ENCODE measurements at places on chromosomes 6 and 20.

DNA sequence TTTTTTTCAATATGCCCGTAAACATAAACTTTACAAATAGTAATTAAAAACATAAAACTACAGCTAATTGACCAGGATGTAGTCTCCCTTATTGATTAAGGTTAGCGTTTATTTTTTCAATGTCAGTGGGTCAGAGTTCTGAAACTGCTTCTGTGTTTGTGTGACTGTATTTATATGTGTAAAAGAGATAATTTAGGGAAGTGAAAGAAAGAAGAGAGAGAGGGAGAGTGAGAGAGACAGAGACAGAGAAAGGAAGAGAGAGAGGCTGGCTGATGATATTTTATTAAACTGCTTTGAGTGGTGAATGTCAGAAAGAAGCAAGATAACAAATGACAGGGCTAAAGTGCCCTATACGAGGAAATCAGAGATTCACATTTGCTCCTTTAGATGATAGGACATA lies 266.1 kb upstream of the PTCHD4 start:
- no peak for DNase-seq

DNA sequence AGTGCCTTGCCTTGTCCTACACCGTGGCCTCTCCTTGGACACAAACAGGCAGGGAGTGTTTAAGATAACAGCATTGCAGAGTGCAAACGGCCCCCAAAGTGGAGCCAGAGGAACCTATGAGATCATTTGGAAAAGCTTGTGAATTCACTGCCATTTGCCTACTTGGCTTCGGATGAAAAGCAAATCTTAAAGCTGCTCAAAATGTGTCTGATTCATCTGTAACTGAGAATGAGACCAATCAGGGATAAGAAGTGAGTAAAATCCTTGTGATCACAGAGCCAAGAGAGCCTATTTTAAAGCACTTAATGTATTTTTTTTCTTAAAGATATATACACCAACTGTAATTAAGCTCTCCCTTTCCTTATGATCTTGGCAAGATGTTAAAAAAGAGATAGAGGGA lies 65.7 kb upstream of the BACH2 start:
- no peak for DNase-seq

GRCh38 chr6:143451531-143451930 lies 926 bp downstream of the PEX3 start:
- no peak for DNase-seq

DNA sequence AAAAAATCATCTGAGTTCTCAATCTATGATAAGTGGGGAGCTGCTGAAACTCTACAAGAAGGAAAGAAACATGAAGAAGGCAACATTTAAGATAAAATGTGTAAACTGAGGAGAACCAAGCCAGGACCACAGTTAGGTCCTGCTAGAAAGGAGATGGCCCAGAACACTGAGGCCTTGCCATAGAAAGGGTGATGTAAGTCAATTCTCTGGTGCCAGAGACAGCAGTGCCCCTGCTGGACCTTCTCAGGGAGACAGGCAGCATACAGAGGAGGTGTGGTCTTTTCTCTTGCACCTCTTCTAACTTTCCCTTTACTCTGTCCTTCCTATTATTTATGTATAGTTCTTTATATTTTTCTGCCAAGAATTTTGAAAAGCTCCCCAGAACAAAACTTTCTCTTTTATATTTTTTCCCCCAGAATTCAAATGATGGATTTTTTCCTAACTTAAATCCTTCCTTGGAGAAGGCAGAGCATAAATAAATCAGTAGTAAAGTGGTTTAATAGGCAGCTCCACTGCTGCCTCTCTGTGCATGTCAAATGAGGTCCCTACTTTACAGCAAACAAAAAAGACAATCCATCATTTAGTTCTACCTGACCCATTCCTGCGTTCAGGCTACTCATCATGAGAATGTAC lies 9.0 kb downstream of the UQCC2 start:
- peak; percentile 50 for DNase-seq

GRCh38 chr6:81750681-81751387 lies 1.6 kb downstream of the TENT5A start:
- peak; percentile 32 for DNase-seq

GRCh38 chr6:93120154-93120742 lies 299.1 kb downstream of the EPHA7 start:
- no peak for DNase-seq

- DNase-seq, result no peak
These were observed 871.1 kb downstream of the KIF16B start for GRCh38 chr20:15702161-15702560.

- no peak for DNase-seq
These were observed 91.9 kb upstream of the LAMP5 start for GRCh38 chr20:9422321-9423057.
